ENCODE measurements at places on chromosomes 7 and 10.
A peak's percentile ranks its signal among the peaks of the same experiment; 100 is the strongest.

GRCh38 chr10:85977642-85978041 is 389.0 kb downstream of the GRID1 start:
- DNase-seq: no peak

GRCh38 chr10:51585742-51586141 is 113.7 kb downstream of the CSTF2T start:
- no peak for DNase-seq

- no peak for DNase-seq
These were observed 439.5 kb downstream of the NEBL start for GRCh38 chr10:20457649-20458048.

GRCh38 chr7:140230516-140230860 is 53.7 kb upstream of the KDM7A start:
- DNase-seq: peak; percentile 76

DNA sequence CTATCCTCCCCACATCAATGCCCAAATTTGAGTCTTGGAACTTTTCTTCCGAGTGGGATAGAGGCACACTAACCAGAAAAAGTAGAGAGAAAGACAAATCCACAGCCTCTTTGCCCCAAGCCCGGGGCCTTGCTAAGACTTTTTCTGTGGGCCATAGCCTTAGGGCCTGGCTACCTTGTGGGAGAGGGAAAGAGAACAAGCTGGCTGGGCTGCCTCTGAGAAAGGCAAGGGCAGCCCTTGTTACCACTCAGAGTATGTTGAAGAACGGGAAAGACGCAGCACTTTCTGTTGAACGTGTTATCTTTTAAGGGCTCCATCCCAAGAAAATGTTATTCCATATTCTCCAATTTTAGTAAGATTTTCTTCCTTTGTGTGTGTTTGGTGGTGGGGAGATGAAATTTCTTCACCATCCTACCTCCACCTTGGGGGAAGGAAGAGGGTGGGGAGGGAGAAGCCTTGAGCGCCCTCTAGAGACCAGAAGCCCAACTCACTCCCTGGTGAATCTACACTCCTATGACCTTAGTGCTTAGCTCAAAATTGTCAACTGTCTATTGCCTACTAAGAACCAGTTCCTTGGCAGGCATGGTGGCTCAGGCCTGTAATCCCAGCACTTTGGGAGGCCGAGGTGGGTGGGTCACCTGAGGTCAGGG is 3.9 kb upstream of the NRF1 start:
- DNase-seq: peak; percentile 15

DNA sequence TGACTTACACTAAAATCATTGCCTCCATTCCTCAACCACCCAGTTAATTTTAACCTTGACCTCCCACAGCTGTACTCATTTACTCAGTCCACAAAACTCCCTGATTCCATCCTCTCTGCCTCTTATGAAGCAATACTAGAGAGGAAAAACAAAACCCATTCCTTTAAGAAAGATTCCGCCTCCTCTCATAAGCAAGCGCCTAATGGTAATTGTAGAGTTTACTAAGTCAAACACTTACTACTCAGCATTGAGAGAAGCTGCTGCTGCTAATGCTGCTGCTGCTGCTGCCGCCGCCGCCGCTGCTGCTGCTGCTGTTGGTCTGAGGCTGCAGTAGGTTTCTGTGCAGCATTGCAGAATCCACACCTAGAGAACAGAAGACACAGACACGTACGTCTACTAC is 2.1 kb upstream of the ADD3 start:
- no peak for DNase-seq

DNA sequence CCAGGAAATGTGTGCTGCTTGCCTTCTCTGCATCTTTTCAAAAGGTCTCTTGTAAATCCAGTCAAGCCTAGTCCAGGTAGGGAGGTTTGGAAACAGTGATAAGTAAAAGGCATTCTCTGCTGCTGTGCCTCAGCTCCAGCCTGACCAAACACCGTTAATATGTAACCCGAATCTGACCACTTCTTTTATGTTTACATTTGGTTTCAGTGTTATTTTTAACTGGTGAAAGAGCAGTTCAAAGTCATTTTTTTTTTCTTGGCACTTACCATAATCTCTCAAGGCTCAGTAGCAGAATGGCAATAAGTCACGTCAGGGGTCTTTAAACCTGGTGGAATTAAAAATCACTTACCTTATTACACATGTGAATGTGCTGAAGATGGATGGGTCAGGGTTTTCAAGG is 216.8 kb downstream of the PTEN start:
- no peak for DNase-seq

DNA sequence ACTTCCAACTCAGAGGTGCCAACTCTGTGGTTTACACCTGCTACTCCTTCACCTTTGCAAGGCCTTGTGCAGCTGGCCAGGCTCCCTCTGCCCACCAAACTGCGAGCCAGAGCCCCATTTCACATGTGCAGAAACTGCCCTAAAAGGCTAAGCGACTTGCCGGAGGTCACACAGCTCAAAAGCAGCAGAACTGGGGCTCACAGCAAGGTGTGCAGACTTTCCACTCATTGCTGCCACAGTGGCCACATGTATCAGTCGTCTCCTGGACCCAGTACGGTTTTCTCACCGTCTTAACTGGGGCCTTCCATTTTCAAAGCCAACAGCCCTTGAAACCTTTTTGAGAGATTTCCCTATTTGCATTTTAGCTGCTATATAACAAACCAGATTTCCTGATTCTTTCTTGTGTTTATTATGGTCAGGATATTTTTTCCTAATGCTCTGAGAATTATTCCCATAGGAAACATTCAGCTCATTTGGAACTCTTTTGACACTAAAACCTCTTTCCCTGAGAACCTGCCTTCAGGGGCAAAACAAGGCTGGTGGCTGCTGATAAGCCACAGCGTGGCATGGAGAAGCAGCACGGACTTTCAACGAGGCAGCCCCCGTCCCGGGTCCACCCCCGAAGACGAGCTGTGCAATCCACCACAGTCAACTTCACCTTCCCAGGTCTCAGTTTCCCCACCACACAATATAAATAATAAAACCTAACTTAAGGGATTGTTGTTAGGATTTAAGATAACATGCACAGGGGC is 29.9 kb downstream of the SORBS1 start:
- no peak for DNase-seq

GRCh38 chr7:74082770-74083116 is 861 bp upstream of the LIMK1 start:
- DNase-seq: no peak

DNA sequence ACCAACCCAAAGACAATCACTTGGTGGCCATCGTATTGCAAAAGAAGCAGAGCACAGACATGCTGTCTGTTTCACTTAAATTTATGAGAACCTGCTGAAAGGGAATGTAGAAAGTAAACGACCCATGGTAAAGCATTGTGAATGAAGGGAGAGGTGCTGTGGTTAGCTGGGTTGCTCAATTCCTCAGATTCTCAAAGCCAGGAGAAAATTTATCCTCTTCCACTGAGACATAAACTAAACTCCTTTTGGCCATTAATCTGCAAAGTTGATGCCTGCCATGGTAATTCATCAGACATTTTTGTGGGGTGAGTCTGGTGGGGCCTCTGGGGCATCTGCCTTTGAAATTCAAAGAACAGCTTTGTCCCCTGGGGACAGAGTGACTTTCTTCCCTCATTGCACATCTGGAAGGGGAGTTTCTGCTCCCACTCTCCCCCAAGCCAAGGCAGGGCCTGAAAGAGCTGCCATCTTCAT is 951.0 kb downstream of the LRMDA start:
- DNase-seq: no peak

GRCh38 chr7:3636131-3636860 is 335.2 kb downstream of the SDK1 start:
- no peak for DNase-seq

DNA sequence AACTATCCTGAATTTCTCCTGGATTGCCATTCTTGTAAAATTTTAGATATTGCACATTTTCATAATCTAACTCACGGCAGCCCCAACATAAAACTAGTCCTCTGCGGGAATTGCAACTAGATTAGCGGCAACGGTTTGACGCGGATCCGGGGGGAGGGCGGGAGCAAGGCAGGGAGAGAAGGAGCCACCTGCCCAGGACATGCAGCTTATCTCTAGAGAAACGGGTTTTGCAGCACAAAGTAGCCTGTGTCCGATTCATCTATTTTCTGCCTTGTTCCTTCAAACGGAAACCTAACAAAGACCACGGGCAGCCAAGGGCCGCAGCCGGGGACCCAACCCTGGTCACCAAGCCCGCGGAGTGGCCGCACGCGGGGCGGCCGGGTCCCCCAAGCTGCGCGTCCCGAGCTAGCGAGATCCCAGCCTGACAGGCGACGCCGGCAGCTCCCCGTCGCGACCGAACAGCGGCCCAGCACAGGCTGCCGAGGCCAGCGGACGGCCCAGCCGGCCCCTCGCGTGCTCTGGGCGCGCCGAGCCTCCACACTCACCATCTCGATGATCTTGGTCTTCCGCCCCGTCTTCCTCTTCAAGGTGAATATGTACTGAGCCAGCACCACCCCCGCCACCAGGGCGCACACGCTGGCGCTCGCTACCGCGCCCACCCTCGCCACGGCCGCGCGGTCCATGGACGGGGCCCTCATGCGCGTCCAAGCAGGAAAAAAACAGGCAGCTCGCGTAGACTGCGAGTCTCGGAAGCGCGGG is at the start of gene NT5C3A:
Gene NT5C3A (minus strand): TSS at position 754 of the 759 bp plus-strand sequence. CDS start 71 bp downstream, at position 683.
- peak; percentile 8 for DNase-seq

- DNase-seq: no peak
These were observed 256.4 kb downstream of the FZD1 start for GRCh38 chr7:91520645-91521044.

DNA sequence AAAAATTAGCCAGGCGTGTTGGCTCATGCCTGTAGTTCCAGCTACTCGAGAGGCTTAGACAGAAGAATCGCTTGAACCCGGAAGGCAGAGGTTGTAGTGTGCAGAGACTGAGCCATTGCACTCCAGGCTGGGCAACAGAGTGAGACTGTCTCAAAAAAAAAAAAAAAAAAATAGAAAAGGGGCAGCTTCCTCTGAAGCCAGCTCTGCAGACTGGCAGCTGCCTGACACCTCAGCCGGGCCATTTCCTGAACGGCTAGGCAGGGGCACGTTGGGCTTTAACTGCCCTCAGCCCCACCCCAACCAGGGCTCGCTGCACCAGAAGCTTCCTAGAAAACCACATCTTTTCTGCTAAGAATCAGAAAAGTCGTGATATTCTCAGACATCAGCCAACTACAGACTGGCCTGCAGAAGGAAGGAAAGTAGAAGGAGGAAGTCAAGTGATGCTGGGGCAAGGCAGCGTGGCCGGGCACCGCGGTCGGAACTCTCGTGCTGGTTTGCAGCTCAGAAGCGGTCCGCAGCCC is 38.0 kb downstream of the PRKAG2 start:
- DNase-seq: peak; percentile 42

DNA sequence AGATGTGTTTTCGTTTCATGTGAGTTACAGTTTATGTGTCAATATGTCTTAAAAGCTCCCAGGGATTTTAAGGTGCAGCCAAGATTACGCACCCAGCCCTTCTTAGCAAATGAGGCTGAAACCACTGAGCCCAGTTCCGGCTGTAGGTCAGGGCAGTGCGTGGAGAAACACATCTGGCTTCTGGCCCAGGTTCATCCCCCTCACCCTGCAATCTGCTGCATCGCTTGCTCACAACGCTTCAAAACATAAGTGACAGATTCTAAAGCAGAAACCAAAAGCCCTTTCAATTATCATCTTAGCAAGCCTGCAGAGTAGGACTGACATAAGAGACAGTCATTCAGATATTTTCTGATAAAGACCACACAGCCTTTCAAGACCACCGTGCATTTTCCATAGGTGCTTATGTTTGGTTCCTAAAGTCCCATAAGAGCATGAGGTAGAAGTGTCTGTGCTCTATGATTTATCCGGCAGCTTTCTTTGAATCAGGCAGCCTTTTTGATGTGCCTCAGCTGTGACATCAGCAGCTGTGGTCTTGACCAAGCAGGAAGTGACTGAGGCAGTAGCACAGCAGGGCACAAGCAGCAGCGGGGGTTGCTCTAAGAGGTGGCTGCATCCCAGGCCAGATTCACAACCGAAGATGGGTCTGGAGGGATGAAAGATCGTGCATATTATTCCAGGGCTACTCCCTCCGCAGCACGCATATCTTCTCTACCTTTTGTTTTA is 72.1 kb upstream of the LYZL2 start:
- peak; percentile 48 for DNase-seq

DNA sequence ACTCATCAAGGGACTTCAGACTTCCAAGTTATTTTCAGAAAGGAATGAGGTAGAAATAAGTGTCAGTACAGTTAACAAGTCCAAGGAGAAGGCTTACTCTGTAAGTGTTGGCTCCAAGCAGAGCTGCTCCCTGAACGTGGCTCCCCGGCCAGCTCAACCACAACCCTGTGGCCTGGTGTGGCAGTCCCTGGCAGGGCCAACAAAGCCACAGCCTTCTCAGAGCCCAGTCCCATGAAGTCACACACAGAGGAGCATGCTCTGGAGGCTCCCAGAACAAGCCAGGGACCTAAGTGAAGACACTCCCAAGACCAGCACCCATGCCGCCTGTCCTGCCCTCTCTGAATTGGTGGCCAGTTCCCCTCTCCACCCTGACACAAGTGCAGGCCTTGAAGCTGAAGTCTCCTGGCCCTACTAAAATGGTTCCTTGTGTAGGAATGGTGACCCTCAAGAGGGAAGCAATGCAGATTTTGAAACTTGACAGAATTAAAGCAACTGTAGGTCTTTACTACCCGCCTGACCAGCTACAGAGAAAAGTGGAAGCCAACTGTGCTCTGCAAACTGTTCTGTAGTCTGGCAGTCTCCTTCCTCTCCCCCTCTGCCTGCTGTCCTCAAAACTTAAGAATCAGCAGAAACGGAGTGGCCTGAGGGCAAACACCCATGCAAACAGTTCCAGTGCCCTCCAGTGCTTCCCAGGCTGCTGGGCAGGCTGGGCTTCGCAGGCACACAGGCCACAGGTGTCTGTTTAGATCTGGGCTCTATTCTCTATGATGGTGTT is 51.1 kb downstream of the NOD1 start:
- no peak for DNase-seq

- no peak for DNase-seq
These were observed 3.9 kb downstream of the DCLRE1A start for GRCh38 chr10:113849946-113850345.

DNA sequence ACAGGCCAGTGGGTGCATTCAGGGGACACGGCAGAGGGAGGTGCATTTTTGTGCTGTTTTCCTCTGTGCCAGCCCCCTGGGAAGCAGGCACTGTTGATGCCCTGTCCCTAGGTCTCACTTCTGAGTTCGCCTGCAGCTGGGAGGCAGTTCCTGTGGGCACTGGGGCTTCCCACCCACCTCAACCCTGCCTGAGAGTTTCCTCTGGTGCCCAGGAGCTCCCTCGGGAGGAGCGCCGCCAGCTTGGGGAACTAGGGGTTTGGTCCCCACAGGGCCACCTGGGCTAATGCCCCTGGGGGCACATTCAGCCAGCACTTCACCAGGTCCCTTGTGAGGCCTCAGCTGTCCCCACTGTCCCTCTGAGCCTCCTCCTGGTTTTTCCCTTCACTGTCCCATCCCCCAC is 178.2 kb upstream of the RHEB start:
- no peak for DNase-seq

- no peak for DNase-seq
These were observed 49.6 kb upstream of the CHST15 start for GRCh38 chr10:124142960-124143359.

DNA sequence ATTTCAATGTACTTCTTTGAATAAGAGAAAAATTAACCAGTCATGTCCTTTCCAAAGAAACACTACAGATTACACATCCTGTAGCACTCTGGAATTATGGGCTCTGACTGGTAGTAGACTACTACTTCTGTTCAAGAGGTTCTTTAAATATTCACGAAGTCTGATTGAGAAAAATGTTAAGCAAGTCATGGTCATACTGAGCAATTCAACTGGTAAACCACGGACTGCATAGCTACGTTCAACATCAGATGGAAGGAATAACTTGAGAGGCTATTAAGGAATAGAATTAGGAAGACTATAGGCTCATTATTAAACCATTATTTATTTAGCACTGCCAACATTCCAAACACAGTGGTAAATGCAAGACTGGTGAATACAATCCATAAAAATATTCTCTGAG is 160.8 kb downstream of the IMMP2L start:
- no peak for DNase-seq

GRCh38 chr10:130807721-130808120 is 503.8 kb downstream of the TCERG1L start:
- no peak for DNase-seq

Measured in activated effector memory CD4-positive, alpha-beta T cell treated with Interleukin-2 at 50 U/mL for 16 hours (primary cell).